ENCODE measurements at places on chromosomes 11 and 22.

DNA sequence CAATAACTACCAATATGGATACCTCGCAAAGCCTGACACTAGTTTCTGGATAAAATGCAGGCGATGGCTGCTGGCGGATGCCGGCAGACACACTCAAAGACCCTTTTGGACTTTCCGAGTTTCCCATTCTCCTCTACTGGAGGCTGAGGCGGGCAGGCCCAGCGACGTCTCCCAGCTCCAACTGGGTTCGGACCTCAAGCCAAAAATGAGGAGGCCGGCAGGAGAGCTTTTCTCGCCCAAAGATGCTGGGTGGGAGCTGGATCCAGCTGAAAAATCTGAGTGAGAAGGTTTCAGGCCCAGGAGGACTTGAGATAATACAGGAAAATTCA is 428 bp upstream of the FEZ1 start:
- DNase-seq = no peak

GRCh38 chr11:126430581-126431335 is 75.3 kb downstream of the ST3GAL4 start:
- no peak for DNase-seq

GRCh38 chr11:108289699-108290098 is 66.8 kb downstream of the ATM start:
- DNase-seq = no peak

DNA sequence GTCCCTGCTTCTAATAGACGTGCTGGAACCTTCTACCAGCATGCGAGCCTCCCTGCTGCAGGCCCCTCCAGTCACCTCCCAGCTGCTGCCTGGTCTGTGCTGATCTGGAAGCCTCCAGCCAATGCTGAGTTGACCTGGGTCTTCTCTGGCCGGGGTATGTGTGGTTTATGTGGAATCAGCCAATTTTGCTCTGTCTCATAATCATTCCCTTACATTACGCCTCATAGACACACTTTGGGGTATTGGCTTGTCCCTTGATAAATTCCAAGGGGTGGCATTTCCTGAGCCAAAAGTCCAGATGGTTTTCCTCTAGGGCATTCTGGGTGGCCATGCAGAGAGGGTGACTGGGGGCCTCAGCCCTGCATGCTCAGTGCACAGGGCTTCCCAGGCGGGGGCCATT is 8.3 kb upstream of the KMT5B start:
- DNase-seq = no peak

GRCh38 chr11:58919980-58920379 is 19.3 kb upstream of the GLYATL1 start:
- no peak for DNase-seq

DNA sequence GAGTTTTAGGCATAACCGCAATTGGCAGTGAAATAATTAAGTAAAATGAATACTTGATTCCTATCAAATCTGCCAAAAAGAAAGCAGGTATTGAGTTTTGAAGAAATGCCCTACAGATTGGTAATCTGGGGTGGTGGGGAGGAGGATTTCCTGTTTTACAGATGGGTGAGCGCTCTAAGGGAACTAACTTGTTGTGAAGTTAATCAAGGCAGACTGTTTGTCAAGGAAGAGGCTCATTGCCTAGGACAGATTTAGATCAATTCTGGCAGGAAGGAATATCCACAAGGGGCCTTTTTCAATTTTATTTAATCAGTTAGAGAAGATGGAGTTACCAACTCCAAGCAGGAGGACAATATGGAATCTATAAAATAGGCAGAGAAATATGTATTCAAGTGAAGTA is 271.5 kb upstream of the CCDC90B start:
- DNase-seq = no peak

GRCh38 chr22:22856885-22857606 is 30.6 kb upstream of the IGLL5 start:
- DNase-seq = no peak

DNA sequence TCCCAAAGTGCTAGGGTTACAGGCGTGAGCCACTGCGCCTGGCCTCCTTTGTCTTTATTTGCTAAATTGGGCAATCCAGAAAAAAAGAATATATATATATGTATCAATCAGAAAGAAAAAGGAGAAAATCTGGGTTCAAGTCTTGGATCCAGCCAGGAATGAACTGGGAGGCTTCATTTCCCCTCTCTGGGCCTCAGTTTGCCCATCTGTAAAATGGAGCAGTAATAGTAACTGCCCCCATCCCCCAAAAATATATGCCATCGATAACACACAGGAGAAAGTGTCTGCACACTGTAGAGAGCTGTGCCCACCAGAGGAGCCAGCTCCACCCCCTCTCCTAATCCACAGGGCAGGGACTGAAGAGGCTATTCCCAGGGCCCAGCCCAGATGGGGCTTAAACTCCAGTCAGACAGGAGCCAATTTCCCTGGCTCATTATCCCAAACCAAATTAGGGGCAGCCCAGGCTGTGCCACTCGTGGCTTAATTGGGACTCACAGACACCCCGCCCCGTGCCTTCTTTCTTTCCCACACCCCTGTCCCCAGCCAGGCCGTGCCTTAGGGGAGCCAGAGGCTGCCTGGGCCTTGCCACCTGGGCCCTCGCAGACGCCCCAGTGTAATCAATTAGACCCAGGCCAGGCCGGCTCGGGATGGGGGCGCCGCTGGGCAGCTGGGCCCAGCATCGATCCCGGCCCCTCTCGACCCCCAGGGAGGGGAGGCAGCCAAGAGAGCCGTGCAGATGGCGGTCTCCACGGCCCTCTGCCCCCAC is 171.5 kb downstream of the MN1 start:
- no peak for DNase-seq

- DNase-seq = no peak
These were observed 199.7 kb downstream of the CTTN start for GRCh38 chr11:70597751-70598625.

GRCh38 chr22:48307931-48308330 is 1519.7 kb downstream of the BRD1 start:
- no peak for DNase-seq

GRCh38 chr11:100667449-100667848 is 19.6 kb upstream of the ARHGAP42 start:
- no peak for DNase-seq

DNA sequence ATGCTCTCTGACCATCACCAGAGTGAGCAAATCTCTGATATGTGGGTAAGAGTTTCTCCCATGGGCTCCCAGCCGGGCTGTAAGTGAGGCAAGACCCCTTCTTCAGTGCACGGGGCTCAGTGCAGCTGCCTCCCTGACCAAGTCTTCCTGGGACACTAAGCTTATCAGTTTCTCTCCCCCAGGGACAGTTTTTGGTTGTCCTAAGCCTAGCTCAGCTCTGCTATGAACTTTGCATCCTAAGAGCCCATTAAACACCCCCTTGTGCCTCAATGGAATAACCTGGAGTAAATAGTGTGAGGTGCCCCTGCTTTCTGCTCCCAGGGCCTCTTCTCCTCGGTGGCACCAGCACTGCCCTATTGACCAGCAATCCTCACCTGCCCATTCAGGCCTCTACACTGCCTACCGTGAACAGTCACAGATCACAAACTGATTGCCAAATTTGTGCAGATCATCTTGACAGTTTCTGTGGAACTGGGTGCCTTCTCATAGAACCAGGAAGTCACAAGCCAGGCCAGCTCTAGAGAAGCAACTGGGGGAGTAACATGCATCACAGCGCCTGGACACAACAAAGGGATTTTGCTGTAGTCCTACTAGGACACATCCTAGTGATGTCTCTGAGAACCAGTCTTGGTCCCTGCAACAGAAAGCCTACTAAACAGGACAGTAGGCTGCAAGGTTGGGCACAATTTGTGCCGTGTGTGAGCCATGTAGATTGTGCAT is 19.5 kb upstream of the IGLL5 start:
- DNase-seq = no peak

All from activated T-helper 2 cell treated with anti-CD3 and anti-CD28 coated beads, Interferon-gamma antibody, Interleukin-2, Interleukin-4, amounts not matched to agents 10 μg/mL and 5 μg/mL and 100 μg/mL, durations not matched to agents 14 hours and 24 hours and 36 hours (primary cell).